ENCODE measurements at places on chromosomes 1 and 21. TPM values are rescaled to one million over a fixed set of nuclear protein-coding genes. Genes with fewer than 3 reads are reported as not detected.

COL11A1 gene
- total RNA-seq: 10.0 TPM

NBPF4 gene
- total RNA-seq: not detected

CHIT1 gene
- total RNA-seq: not detected

TMPRSS3 gene
- not detected for total RNA-seq

MIXL1 gene
- total RNA-seq: not detected

HSPB7 gene
- 0.56 TPM for total RNA-seq

LHX8 gene
- not detected for total RNA-seq

ADCY10 gene
- under 0.01 TPM for total RNA-seq

AMY1B gene
- not detected for total RNA-seq

ETV3 gene
- 14.7 TPM for total RNA-seq

ZNF697 gene
- 14.4 TPM for total RNA-seq

GSTM2 gene
- 6.9 TPM for total RNA-seq

CLDN14 gene
- total RNA-seq: not detected

CNR2 gene
- not detected for total RNA-seq

CFHR3 gene
- not detected for total RNA-seq

EFCAB14 gene
- total RNA-seq: 43.0 TPM

ADGRL4 gene
- total RNA-seq: 3.2 TPM

CNIH3 gene
- 2.0 TPM for total RNA-seq

CFAP74 gene
- not detected for total RNA-seq

ACTL8 gene
- 0.28 TPM for total RNA-seq

KPRP gene
- not detected for total RNA-seq

CFAP107 gene
- not detected for total RNA-seq

NLRP3 gene
- total RNA-seq: not detected

TSSK3 gene
- not detected for total RNA-seq

KCNC4 gene
- 0.18 TPM for total RNA-seq

IL19 gene
- total RNA-seq: not detected

KDM5B gene
- 86.4 TPM for total RNA-seq

PNRC2 gene
- total RNA-seq: 106 TPM

SV2A gene
- total RNA-seq: 16.4 TPM

OR2L13 gene
- total RNA-seq: not detected

GJA5 gene
- not detected for total RNA-seq

DCAF8 gene
- total RNA-seq: 83.3 TPM

TSEN15 gene
- 80.3 TPM for total RNA-seq

FMO4 gene
- 0.36 TPM for total RNA-seq

PBX1 gene
- 17.9 TPM for total RNA-seq

S100A9 gene
- total RNA-seq: not detected

ZFP69B gene
- 6.8 TPM for total RNA-seq

GPR3 gene
- 0.83 TPM for total RNA-seq

PPIAL4G gene
- not detected for total RNA-seq

PKP1 gene
- total RNA-seq: 0.18 TPM

VWA5B1 gene
- not detected for total RNA-seq

SERPINC1 gene
- total RNA-seq: not detected

RABGGTB gene
- total RNA-seq: 48.2 TPM

RNU1-2 gene
- total RNA-seq: under 0.01 TPM

GPR25 gene
- not detected for total RNA-seq

CYB561D1 gene
- 5.7 TPM for total RNA-seq

UTS2 gene
- total RNA-seq: not detected

LCE1A gene
- total RNA-seq: not detected

PLPP3 gene
- total RNA-seq: 46.4 TPM

COPA gene
- total RNA-seq: 377 TPM

KRTAP19-2 gene
- total RNA-seq: not detected

FAM163A gene
- not detected for total RNA-seq

PDE9A gene
- 0.90 TPM for total RNA-seq

CD5L gene
- total RNA-seq: not detected

BARHL2 gene
- not detected for total RNA-seq

SLC6A17 gene
- 0.54 TPM for total RNA-seq

BTBD19 gene
- total RNA-seq: 0.56 TPM

SLAMF1 gene
- total RNA-seq: not detected

Measured in IMR-90 (cell line).